ENCODE measurements at places on chromosomes 6 and 20.

DNA sequence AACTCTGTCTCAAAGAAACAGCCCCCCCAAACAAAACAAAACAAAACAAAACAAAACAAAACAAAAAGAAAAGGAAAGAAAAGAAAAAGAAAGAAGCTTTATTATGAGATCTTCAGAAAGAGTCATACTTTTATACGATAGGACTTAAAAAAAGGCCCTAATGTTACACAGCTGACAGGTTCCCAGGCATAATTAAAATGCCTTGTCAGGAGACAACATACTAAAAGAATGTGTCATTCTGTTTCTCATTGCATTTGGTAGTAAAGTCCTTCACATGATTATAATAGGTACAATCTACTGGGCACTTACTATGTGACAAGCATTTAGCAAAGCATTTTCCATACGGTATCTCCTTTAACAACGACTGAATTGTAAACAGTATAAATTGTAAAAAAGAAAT, 36.4 kb upstream of the RPN2 start:
- H3K4me3 ChIP-seq, result no peak overlapping the region
- H3K27me3 ChIP-seq, result no peaks in the 10 kb centered on the region
- no peak overlapping the region for H3K27ac ChIP-seq
- no peaks in the 10 kb centered on the region for H3K4me1 ChIP-seq
- no peaks in the 10 kb centered on the region for H3K36me3 ChIP-seq

DNA sequence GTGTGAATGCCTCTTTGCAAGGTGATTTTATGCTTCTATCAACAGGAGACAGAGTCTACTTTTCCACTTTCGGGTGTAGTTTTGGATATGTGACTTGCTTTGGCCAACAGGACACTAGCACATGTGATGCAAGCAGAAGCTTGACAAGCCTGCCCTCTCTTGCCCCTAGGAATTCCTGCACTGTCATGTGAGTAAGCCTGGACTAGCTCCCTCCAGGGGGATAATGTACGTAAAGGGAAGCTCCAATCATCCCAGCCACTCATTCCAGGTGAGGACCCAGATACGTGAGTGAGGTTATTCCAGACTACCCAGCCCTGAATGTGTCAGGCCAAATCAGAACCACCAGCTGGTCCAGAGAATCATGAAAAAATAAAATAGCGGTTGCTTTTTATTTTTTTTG, 33.3 kb downstream of the BEND3 start:
- no peak overlapping the region for H3K4me3 ChIP-seq
- H3K27ac ChIP-seq, result no peak overlapping the region
- DNase-seq, result no peak
- no peaks in the 10 kb centered on the region for H3K27me3 ChIP-seq
- H3K36me3 ChIP-seq, result peaks cover 6% of the 10 kb centered on the region

GRCh38 chr6:13012977-13013680, 296.6 kb downstream of the PHACTR1 start:
- peak overlapping the region; percentile 75 for H3K27ac ChIP-seq
- no peaks in the 10 kb centered on the region for H3K36me3 ChIP-seq
- no peaks in the 10 kb centered on the region for H3K27me3 ChIP-seq

DNA sequence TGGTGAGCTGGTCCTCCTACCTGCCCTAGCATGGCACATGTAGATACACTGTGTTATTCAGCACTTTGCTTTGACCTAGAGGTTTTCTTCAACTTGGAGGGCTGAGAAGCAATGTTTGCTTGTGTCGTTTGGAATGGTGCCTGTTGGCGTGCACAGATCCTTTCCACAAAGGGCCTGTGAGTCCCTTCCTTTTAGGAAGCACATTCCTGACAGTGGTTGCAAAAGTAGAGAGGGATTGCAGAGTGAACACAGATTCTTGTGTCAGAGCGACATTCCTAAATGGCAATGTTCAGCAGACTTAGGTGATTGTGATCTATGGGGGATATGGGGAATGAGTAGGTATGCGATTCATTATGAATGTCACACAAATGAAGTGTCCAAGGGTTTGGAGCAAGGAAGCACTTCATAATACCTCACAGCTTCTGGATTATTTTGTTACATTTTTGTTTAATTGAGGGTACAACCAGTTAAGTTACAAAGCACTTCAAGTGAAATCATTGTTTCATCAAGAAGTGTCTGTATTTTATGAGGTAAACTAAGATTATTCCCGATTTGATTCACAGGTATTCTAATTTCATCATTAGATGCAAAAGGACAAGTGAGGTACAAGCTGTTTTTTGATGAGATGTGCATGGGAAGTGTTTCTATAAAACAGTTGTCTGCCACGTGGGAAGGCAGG, 713 bp upstream of the RNF144B start:
- H3K36me3 ChIP-seq, result no peaks in the 10 kb centered on the region
- H3K27me3 ChIP-seq, result no peaks in the 10 kb centered on the region
- no peaks in the 10 kb centered on the region for H3K4me1 ChIP-seq
- peak overlapping the region; percentile 39 for H3K27ac ChIP-seq
- peak overlapping the region; percentile 52 for H3K4me3 ChIP-seq
- no peak for DNase-seq

GRCh38 chr20:25257756-25258475, 10.0 kb downstream of the PYGB start:
- peaks cover 21% of the 10 kb centered on the region for H3K4me1 ChIP-seq
- H3K4me3 ChIP-seq, result no peak overlapping the region
- no peak overlapping the region for H3K27ac ChIP-seq
- no peaks in the 10 kb centered on the region for H3K27me3 ChIP-seq
- no peak for DNase-seq

DNA sequence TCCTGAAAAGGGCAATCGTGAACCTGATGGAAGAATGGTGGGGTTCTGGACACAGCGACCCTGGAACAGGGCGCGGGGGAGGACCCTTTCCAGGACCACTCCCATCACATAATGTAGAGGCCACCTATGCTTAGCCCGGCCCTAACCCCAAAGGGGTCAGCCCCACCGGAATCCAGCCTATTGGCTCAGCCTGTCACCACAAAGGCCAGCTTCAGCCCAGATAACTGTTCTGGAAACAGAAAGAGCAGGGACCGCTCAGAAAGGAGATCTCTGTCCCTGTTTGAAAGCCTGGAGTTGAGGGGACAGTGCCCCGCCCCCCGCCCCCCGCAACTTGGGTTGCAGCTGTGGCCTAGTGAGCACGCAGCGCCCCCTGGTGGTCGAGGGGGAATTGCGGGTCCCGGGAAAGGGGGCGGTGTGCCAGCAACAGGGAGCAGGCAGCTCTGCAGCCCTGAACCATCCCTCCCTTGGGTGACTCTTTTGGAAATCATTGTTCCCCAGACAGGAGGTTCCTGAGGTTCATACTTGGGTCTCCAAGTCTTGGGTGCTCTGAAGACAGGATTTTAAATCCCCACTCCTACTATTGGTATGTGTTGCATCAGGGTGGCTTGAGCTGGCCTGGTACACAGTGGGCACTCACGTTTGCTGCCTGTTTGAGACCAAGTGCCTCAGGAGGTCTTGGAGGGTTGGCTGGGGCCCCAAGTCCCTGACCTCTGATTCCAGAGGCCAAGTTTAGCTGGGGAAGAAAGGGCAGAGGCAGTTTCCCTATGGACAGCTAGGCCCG, 1.5 kb downstream of the SIGLEC1 start:
- no peaks in the 10 kb centered on the region for H3K36me3 ChIP-seq
- H3K27me3 ChIP-seq, result no peaks in the 10 kb centered on the region
- H3K27ac ChIP-seq, result no peak overlapping the region
- peaks cover 5% of the 10 kb centered on the region for H3K4me1 ChIP-seq
- peak overlapping the region; percentile 23 for H3K4me3 ChIP-seq

DNA sequence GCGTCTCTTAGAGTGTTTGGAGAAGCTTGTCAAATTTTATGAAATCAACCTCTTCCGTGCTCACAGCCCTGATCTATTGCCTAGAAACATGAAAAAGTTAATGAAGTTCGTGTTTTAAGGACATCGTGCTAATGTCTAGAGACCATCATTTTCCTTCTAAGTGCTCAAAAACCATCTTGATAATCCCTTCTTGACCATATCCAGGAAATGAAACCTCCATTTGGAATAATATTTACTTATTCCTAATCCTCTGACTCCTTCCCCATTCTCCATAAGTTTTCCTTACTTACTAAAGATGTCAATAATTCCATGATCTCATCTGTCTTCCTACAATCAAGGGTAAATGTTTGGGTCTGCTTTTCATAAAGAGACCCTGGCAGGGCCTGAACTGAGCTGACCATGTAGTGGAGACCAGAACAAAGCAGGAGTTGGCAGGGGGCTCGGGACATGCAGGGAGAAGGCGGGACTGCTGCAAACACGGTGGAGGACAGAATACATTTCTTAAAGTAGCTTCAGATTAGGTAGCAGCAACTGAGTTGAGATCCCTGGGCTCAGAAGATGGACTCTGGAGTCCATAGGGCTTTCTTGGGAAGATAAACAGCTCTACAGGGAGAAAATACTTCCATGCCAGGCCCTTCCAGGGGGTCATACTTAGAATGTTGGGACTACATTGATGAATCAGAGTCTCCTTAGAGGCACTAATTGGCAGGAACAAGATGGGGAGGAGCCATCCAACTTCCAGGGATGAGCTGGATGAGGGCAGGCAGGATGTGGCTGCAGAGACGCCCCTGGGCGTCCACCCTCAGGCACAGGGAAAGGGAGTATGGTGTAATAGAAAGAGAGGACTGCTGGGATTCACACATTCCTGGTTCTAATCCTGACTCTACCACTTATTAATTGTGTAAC, 100.7 kb downstream of the RIN2 start:
- no peaks in the 10 kb centered on the region for H3K27me3 ChIP-seq
- no peak for DNase-seq
- H3K36me3 ChIP-seq, result no peaks in the 10 kb centered on the region
- no peaks in the 10 kb centered on the region for H3K4me1 ChIP-seq

GRCh38 chr6:110366256-110366655, 8.1 kb upstream of the METTL24 start:
- H3K27me3 ChIP-seq, result no peaks in the 10 kb centered on the region
- no peak overlapping the region for H3K27ac ChIP-seq
- no peaks in the 10 kb centered on the region for H3K36me3 ChIP-seq
- peaks cover 13% of the 10 kb centered on the region for H3K4me1 ChIP-seq

GRCh38 chr6:3623451-3624249, 127.9 kb downstream of the PXDC1 start:
- H3K27me3 ChIP-seq, result no peaks in the 10 kb centered on the region
- H3K27ac ChIP-seq, result no peak overlapping the region
- no peak for DNase-seq
- H3K4me3 ChIP-seq, result no peak overlapping the region
- H3K36me3 ChIP-seq, result no peaks in the 10 kb centered on the region

GRCh38 chr20:11229772-11230171, 556.0 kb upstream of the JAG1 start:
- no peak overlapping the region for H3K4me3 ChIP-seq
- H3K27me3 ChIP-seq, result no peaks in the 10 kb centered on the region
- peak; percentile 12 for DNase-seq
- H3K36me3 ChIP-seq, result no peaks in the 10 kb centered on the region
- H3K27ac ChIP-seq, result peak overlapping the region; percentile 69

DNA sequence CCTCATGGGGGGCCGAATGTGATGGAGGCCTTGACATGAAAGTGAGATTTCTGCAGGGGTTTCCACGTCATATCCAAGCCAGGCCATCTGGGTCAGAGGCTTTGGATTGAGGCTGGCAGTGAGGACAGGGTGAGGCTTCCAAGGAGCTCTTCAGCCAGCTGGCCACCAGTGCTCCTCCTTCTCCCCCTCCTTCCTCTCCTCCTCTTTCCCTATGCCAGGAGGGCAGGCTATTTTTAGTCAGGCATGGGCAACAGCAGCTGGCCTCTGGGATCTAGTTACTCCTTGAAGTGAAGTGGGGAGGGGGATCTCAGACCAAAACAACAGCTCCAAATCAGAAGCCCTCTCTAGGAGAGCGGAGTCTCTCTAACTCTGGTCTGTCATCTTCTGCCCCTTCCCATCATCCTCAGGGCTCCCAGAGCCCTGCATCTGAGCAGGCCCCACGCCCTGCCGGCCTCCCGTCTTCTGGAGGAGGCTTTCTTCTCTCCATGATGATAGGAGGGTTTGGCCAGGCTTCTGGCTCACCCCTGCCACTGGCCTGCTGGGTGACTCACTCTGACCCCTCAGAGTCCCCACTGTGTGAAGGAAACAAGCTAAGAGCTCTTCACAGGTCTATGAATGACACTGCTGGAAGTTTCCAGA, 612 bp downstream of the TNNC2 start:
- peaks cover 15% of the 10 kb centered on the region for H3K4me1 ChIP-seq
- H3K27me3 ChIP-seq, result no peaks in the 10 kb centered on the region
- H3K4me3 ChIP-seq, result no peak overlapping the region

DNA sequence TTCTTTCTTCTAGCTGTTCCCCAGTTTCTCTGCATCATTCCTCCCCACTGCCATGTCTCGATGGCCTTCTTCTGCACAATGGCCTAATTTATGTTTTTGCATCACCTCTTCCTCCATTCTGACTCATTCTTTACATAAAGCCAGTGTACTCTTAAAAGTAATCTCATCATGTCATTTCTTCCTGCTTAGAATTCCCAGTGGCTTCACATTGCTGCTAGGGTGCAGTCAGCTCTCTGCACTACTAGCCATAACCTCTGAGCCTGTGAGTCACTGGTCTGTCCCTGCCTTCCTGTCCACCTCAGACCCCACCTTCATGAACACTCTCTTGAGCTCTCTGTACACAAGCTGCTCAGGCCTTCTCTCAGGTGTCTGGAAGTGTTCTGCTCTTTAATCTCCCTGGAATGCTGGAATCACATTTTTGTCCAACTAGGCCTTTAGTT, 24.1 kb upstream of the TRIM27 start:
- H3K36me3 ChIP-seq, result no peaks in the 10 kb centered on the region
- H3K27me3 ChIP-seq, result no peaks in the 10 kb centered on the region
- no peak overlapping the region for H3K27ac ChIP-seq
- H3K4me3 ChIP-seq, result no peak overlapping the region
